CD8-positive, alpha-beta memory T cell (primary cell): ENCODE measurements at places on chromosomes 1 and 21. TPM values are rescaled to one million over a fixed set of nuclear protein-coding genes. Genes with fewer than 3 reads are reported as not detected.
A peak's percentile ranks its signal among the peaks of the same experiment; 100 is the strongest.

- no peaks in the 10 kb centered on the region for H3K27me3 ChIP-seq
- no peaks in the 10 kb centered on the region for H3K36me3 ChIP-seq
- no peak overlapping the region for H3K27ac ChIP-seq
- H3K4me3 ChIP-seq: no peak overlapping the region
- no peak for DNase-seq
Observed at GRCh38 chr1:219837274-219837993, 90.9 kb downstream of the SLC30A10 start.

DNA sequence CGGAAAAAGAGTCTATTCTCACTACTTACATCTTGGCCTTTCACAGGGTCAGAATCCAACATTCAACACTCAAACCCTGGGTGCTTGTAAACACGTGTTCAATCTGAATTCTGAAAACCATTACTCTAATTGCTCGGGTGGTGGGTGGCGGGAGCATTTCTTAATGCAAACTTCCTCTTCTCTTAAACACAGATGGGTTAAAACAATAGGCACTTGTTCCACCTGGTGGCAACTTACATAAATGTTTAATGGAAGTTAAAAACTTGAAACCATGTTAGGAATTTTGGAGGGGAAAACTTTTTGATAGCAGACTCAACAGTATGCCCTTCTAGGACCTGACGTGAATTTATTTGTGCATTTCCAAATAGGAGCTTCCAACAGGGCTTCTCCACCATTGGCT lies 23.4 kb upstream of the TDRD10 start:
- H3K4me1 ChIP-seq: peaks cover 8% of the 10 kb centered on the region
- H3K4me3 ChIP-seq: no peak overlapping the region
- H3K36me3 ChIP-seq: no peaks in the 10 kb centered on the region
- no peak for DNase-seq
- H3K27me3 ChIP-seq: no peaks in the 10 kb centered on the region

DNA sequence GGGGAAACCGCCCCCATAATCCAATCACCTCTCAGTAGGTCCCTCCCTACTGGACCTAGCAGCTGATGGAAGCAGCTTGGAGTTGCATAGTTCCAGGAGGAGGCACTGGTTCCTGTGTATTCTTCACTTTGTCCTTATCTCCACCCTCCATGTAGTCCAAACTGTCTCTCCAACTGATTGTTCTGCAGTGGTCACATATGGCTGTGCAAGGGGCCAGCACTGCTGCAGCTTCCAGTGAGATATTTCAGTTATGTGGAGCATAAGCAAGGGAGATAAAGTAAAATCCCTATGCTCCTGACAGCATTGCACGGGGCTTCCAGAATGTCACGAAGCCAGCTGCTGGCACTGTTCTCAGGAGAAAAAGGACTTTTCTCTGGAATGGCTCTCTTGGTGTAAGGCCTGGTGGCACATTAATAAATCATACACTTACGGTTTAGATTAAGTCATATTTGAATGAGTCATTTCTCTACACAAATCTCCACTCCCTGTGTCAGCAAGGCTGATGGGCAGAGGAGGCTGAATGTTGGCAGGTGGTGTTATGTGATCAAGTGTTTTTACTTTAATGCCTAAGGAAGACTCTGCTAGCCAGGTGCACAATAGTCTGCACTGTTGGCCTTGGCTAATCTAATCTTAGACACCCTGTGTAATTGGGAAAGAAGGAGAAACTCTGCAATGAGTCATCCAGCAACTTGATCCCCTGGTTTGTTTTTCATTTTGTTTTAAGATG lies 93.4 kb downstream of the KCNK1 start:
- no peaks in the 10 kb centered on the region for H3K36me3 ChIP-seq
- H3K4me3 ChIP-seq: no peak overlapping the region
- DNase-seq: no peak
- H3K27ac ChIP-seq: no peak overlapping the region
- H3K4me1 ChIP-seq: no peaks in the 10 kb centered on the region
- H3K27me3 ChIP-seq: no peaks in the 10 kb centered on the region

DNA sequence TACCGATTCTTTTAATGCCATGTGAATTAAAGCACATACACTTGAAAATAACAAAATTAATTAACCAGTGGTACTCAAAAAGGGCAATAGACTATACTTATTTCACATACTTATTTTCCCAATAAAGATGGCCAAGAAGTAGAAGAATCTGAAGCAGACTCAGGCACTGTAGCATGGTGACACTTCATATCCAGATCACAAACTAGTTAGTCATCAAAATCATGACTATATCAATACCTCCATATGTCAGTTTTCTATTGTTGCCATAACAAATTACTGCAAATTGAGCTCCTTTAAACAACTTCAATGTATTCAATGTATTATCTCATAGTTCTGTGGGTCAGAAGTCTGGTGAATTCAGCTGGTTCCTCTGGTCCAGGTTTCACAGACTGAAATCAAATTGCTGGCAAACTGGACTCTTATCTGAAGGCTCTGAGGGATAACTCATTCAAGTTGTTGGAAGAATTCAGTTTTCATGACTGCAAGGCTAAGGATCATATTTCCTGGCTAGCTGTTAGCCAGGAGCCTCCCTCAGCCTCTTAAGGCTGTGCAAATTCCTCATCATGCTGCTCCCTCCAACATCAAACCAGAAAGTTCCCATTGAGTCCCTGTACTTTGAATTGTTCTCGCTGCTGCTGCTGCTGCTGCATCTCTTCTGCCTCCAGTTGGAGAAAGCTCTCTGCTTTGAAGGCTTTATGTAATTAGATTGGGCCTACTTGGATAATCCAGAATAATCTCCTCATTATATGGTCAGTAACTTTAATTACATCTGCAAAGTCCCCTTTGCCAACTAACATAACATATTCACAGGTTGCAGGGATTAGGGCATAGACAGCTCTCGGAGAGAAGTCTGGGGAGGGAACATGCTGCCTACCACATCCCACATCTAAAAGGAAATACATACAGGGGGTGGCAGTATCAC lies 91.5 kb downstream of the MRPL39 start:
- DNase-seq: no peak
- H3K4me1 ChIP-seq: no peaks in the 10 kb centered on the region
- no peaks in the 10 kb centered on the region for H3K27me3 ChIP-seq

DNA sequence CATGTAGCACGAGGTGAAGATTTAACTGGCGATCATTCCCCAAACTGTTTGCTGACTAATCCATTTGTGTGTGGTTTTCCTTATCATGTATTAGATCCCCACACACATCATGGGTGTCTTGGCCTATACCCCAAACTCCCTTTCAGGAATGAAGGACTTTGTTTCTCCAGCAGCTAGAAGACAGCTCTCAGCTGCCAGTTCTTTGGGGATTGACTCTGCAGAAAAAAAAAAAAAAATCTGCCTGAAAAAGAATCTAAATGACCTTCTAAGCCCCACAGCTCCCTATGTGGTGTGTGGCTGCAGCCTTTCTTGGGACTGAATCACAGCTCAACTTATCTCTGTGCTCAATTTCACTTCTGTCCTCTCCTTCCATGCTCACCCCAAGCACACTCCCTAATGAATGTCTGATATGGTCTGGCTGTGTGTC lies 256.3 kb upstream of the DUSP10 start:
- no peaks in the 10 kb centered on the region for H3K27me3 ChIP-seq
- no peak overlapping the region for H3K4me3 ChIP-seq
- H3K36me3 ChIP-seq: no peaks in the 10 kb centered on the region

GRCh38 chr1:145985502-145986439 lies 10.6 kb downstream of the TXNIP start:
- DNase-seq: no peak
- H3K27me3 ChIP-seq: no peaks in the 10 kb centered on the region
- peak overlapping the region; percentile 46 for H3K27ac ChIP-seq
- peaks cover 78% of the 10 kb centered on the region for H3K4me1 ChIP-seq

- H3K4me1 ChIP-seq: peaks cover 72% of the 10 kb centered on the region
- H3K27me3 ChIP-seq: no peaks in the 10 kb centered on the region
- H3K27ac ChIP-seq: no peak overlapping the region
- peaks cover 6% of the 10 kb centered on the region for H3K36me3 ChIP-seq
Observed at GRCh38 chr1:12601700-12602658, 16.0 kb downstream of the DHRS3 start.

- H3K4me3 ChIP-seq: no peak within 1 kb of the TSS
- H3K27ac ChIP-seq: no peak within 1 kb of the TSS
- H3K36me3 ChIP-seq: no peaks in the 10 kb centered on the region
- H3K4me1 ChIP-seq: peaks cover 19% of the 10 kb centered on the region
- DNase-seq: peak; percentile 62
Observed at GRCh38 chr1:169586395-169587255, at the start of gene F5. F5 (minus strand) TSS chr1:169586481; CDS start chr1:169586386, 95 bp downstream.

- peaks cover 14% of the 10 kb centered on the region for H3K4me1 ChIP-seq
- DNase-seq: no peak
- no peaks in the 10 kb centered on the region for H3K36me3 ChIP-seq
- no peak overlapping the region for H3K27ac ChIP-seq
Observed at GRCh38 chr1:234617986-234618736, 8.2 kb upstream of the IRF2BP2 start.

DNA sequence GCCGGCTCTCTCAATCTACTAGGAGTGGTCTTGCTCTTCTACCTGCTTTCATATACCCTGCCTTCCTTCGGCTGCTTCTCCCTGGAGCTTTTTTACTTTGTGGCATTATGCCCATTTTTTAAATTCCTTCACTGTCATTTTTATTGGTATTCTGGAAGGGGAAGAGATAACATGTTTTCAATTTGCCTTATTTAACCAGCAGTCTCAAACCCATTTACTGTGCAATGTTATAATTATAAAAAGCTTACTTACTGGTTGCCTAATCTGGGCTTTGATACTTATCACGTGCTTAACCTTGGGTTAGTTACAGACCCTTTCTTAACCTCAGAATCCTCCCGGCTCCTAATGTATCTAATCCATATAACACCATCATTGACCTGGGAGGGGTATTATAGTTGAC lies 128.1 kb downstream of the SIPA1L2 start:
- H3K27ac ChIP-seq: no peak overlapping the region
- no peak overlapping the region for H3K4me3 ChIP-seq
- H3K27me3 ChIP-seq: no peaks in the 10 kb centered on the region

DNA sequence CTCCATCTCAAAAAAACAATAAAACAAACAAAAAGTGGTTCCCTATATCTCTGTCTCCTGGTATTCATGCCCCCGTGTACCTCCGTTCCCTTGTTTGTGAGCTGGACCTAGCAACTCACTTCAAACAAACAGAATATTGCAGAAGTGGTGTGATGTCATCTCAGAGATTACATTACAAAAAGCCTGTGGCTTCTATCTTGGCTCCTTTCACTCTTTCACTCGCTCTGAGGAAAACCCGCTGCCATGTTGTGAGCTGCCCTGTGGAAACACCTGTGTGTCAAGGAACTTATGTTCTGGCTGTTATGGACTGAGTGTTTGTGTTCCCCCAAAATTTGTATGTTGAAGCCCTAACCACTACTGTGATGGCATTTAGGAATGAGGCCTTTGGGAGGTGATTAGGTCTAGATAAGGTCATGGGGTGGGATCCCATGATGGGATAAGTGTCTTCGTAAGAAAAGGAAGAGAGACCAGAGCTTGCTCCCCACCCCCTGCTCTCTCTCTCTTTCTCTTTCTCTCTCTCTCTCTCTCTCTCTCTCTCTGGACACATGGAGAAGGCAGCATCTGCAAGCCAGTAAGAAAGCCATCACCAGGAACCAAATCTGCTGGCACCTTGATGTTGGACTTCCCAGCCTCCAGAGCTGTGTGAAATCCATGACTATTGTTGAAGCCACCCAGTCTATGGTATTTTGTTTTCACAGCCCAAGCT lies 7.4 kb upstream of the HYI start:
- no peaks in the 10 kb centered on the region for H3K4me1 ChIP-seq
- H3K4me3 ChIP-seq: no peak overlapping the region

DNA sequence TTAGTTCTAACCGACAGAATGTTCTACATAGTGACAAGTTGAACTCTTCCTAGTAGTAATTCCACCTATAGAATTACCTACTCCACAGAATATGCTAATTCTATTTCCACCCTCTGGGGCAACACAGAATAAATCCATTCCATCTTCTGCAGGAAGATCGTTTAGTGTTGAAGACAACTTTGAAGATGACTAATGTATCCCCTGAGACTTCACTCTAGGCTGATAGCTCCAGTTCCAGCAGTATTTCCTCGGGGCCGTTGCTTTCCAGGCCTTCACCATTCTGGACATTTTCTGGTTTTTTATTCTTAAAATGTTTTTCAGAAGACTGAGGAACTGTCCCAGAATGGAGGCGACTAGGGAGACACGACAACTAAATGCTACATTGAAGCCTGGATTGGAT lies 61.0 kb upstream of the CSF1 start:
- H3K4me3 ChIP-seq: no peak overlapping the region
- H3K36me3 ChIP-seq: no peaks in the 10 kb centered on the region
- H3K27ac ChIP-seq: no peak overlapping the region
- H3K27me3 ChIP-seq: no peaks in the 10 kb centered on the region
- no peak for DNase-seq

CLIC4 gene
- 13.2 TPM for total RNA-seq

BTBD8 gene
- total RNA-seq: 1.4 TPM

RCSD1 gene
- total RNA-seq: 47.9 TPM
